ENCODE measurements at places on chromosomes 6 and 20. TPM values are rescaled to one million over a fixed set of nuclear protein-coding genes. Genes with fewer than 3 reads are reported as not detected.

- DNase-seq: no peak
Observed at GRCh38 chr6:139184459-139184858, 49.6 kb downstream of the HECA start.

GRCh38 chr6:139313229-139313628 is 21.4 kb upstream of the TXLNB start:
- no peak for DNase-seq

DNA sequence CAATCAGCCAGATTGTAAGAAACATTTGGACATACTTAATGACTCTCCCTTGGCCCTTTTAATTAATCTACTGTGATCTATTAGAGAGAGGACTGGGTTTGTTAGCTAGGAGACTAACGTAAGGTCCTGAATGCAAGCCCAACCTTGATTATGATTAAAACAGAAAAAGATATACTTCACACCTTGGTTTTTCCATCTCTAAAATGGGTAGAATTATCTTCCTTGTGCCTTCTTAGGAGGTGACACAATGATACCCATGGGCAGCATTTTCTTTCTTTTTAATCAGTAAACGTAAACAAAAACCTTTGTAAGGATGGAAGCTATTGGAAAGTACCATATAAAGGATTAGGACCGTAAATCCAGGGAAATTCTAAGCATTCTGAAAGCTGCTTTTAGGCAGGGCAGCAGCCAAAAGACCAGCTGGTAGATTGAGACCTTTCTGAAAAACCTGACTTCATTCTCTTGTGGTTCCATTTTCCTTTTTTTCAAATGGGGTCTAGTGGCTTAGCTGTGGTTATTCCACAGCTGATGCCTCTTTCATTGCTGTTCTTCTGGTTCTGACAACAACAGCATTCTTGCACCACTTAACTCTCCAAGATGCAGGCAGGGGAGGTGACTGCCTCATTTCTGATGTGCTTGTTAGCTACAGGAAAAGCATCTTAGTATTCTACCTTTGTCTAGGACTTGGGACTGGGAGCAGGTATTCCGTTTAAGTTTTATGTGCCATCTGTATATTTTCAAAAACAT is 27.4 kb downstream of the RREB1 start:
- no peak for DNase-seq

DNA sequence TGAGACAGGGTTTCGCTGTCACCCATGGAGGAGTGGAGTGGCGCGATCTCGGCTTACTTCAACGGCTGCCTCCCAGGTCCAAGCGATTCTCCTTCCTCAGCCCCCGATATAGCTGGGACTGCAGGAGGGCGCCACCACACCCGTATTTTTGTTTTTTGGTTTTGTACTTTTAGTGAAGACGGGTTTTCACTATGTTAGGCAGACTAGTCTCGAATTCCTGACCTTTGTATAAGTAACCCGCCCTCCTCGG is 115.4 kb upstream of the BTN3A2 start:
- DNase-seq: no peak

GRCh38 chr20:9829835-9830234 is 9.0 kb downstream of the PAK5 start:
- DNase-seq: no peak

DNA sequence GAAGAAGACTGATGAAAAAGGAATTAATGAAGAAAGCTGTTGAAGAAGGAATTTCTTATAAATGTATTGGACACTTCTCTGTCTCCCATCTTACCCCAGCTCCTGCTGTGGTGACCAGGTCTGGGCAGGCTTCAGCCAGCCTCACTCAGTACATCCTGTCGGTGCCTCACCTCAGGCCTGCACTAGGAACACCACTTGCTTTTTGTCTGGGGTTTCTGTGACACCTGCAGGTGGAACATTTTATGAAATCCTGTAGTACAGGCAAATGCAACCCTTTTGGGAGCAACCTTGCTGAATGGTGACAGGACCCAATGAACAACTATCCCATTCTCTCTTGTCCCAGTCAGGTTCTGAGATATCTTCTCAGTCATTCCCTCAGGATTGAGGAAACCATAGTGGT is 129.7 kb downstream of the PRDM13 start:
- DNase-seq: no peak

DNA sequence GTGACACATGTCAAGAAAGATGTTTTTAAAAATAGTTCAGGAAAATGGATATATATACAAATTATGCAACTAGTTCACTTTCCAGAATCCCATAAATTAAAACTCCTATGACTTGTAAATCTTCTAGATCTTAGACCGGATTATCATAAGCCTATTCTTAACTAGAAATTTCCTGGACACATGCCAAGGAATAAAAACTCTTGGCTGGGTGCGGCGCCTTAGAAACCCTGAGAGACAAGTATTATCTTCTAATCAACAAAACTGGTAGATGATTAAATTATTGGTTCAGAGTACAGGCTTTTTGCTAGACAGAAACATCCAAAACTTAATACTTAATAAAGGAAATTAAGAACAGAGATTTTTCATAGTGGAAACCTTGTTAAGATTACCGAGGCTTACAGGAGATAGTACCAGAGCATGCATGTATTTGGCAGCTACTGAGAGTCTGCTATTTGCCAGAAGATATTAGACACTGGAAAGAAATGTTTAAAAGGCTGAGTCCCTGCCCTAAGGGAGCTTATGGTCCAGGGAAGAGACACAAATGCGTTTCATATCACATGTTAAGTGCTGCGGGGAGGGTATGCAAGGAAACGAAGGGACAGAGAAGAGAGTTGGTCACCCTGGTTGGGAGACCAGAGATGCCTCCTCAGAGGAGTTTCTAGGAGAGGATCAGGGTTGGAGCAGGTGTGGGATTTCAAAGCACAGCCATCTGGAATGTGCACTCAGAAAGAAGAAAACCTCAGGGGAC is 46.5 kb upstream of the IFNGR1 start:
- DNase-seq: no peak

The TREML1 gene
- not detected for total RNA-seq

The FAM209B gene
- not detected for total RNA-seq

The COX4I2 gene
- 11.3 TPM for total RNA-seq

The PTPRT gene
- total RNA-seq: 0.03 TPM

All from cardiac septum (tissue), 1 donor.